ENCODE measurements at places on chromosomes 16 and 17.

DNA sequence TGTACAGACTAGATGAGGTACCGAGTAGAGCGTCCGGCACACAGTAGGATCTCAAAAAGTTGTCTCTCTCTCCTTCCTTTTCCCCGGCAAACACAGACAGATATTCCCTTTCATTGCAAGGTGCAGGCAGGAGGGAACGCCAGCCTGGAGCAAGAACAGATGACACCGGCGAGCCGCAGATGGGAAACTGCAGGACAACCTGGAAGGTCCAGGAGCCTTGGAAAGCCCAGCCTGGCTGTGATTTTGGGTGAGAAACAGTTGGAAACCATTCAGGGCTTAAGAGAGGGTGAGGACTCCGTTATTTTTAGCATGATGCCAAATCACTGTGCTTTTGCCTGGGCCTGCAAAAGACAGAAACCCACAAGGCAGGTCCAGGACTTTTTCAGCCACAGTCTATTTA is 7.3 kb downstream of the CDH11 start:
- DNase-seq, result no peak

DNA sequence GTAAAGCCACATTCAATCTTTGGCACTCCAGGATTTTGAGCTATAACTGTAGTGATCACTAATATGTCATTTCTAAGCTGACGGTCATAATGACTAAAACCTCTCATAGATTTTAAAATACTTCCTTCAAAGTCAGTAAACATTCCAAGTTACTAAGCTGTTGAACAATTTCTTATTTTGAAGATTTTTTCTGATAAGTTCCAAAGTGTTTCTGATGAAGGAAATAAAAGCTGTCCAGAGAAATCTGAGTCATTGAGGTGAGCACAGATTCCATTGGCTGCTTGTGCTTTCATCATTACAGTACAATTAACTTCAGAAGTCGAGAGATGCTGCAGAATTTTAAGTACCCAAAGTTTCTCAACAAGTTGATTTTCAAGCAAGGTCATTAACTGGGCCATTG is 23.9 kb downstream of the NLRC5 start:
- no peak for DNase-seq

GRCh38 chr17:27993723-27994310 is 48.7 kb upstream of the NLK start:
- DNase-seq, result no peak

DNA sequence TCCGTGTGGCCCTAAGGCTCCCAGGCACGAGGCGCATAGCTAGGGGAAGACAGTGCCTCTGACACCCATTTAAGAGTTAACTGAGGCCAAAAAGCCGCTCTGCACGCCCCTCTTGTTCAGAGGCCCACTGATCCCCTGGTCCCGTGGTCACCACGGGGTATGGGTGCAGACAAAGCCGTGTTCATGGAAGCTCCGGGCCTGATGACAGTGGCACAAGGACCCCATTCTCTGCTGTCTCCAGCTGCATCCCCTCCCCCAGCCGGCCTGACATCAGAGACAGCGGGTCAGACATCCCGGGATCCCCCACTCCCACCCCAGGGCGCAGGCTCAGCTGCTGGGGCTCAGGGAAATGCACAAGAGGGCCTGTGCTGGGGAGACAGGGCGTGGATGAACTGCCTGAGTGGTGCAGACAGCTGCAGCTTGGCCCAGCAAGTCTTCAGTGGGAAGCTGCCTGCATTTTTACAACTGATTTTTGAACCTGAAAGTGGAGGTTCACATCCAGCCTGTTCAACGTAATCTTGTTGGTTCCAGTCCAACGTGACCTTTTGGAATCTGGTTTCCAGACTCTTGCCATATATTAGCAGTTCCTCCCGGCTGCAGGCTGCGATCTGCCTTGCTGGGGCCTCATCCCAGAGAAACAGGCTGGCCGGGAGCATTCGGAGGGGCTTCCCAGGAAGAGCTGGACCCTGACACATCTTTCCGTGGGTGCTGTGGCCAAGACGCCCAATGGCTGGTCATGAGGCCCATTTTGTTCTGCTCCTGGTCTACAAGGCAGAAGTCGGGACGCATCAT is 9.7 kb upstream of the BAHCC1 start:
- no peak for DNase-seq

- no peak for DNase-seq
Observed at GRCh38 chr17:41660221-41660711, 28.4 kb upstream of the EIF1 start.

DNA sequence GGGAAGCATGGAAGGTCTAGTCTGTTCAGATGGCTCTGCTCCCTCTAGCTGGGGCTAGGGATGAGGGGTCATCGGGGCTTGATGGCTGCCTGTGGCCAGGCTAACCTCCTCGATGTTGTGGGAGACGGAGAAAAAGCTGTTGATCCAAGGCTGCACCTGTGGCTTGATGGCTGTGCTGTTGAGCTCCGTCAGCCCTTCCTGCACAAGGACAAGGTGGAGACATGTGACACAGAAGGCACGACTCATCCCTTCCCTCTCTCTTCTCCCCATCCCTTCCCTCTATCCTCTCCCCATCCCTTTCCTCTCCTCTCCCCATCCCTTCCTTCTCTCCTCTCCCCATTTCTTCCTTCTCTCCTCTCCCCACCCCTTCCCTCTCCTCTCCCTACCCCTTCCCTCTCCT is 28.2 kb downstream of the FCSK start:
- DNase-seq, result no peak

DNA sequence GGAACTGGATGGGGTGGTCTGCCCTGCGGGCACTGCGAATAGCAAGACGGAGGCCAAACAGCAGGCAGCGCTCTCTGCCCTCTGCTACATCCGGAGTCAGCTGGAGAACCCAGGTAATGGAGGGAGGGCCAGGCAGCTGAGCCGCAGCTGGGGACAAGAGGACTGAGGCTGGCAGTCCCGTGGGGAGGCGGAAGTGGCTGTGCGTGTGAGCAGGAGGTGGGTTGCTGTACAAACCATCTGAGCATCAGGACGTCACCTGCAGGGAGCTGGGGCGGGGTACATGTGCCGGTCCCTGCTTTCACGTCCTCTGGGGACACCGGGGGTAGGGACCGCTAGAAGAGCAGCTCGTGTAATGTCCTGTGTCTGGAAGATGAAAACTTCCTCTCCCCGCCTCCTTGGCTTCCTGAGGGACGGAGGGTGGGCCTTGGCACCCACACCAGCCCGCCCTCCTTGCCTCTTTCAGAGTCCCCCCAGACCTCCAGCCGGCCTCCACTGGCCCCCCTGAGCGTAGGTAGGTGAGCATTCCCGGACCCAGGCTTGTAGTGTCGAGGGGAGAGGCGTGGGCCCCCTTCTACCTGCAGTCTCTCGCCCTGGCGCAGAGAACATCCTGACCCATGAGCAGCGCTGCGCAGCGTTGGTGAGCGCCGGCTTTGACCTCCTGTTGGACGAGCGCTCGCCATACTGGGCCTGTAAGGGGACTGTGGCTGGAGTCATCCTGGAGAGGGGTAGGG is 3.7 kb downstream of the ADAD2 start:
- peak; percentile 50 for DNase-seq

DNA sequence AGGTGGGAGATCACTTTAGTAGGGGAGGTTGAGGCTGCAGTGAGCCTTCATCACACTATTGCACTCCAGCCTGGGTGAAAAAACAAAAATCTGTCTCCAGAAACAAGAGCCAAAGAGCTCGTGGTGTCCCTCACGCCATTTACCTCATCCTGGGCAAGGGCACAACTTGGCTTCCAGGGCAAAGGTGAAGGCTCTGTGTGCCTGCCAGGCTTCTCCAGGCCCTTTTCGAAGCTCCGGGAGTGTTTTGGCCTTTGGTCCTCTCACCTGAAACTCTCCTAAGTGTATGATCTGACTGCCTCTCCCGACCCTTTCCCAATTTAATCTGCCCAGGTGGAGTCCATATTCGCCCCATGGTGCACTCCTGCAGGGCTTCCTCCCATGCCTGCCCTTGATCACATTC is 11.6 kb upstream of the CES3 start:
- no peak for DNase-seq

GRCh38 chr16:30958175-30959079 is 873 bp downstream of the SETD1A start:
- no peak for DNase-seq

GRCh38 chr16:23754594-23755483 is at the start of gene CHP2:
Gene CHP2, plus strand, starts transcription at chr16:23755026. Its CDS starts 24 bp downstream, at chr16:23755050.
- DNase-seq, result no peak

DNA sequence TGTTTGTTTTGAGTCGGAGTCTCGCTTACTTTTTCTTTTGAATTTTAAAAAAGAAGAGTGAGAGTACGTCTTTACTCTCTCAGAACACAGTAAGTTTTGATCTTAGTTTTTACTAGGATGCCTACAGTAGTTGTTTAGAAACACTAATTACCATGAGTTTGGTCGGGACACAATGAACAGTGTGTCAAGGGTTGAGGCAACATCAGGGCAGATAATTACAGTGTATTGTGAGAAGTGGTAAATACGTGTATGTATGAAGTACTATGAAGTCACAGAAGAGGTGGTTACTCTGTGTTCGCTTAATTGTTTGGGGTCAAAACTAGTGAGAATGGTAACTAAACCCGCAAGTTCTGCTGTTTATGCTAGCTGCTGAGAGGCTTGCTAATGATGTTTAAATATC is 18.2 kb downstream of the PAFAH1B1 start:
- no peak for DNase-seq

DNA sequence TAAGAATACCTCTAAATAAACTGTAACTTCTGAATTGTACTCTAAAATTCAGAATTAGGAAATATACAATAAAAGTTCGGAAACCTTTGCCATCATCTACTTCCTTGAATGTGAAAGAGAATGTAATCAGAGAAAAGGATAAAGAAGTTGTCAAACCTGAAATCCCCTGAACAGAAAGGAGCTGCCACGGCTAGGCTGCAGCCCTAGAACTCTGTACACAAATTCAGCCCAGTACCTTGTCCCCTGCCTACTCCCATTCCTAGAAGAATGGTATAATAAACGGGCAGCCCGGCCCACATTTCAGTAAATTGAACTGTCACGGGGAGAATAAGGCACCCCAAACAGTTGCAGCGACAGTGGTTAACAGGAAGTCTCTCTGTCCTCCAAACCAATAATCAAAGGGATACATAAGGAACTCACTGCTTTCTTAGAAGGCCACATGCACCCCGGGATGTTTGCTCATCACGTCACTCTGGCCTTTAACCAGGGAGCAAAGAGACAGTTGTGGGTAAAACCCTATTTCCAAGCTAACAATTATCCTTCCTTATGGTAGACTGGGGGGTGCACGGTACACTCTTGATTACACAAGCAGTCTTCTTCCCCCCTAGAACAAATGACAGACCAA is 24.3 kb upstream of the RFFL start:
- peak; percentile 13 for DNase-seq

- DNase-seq, result no peak
Observed at GRCh38 chr17:73305845-73306836, 5.7 kb downstream of the CDC42EP4 start.

DNA sequence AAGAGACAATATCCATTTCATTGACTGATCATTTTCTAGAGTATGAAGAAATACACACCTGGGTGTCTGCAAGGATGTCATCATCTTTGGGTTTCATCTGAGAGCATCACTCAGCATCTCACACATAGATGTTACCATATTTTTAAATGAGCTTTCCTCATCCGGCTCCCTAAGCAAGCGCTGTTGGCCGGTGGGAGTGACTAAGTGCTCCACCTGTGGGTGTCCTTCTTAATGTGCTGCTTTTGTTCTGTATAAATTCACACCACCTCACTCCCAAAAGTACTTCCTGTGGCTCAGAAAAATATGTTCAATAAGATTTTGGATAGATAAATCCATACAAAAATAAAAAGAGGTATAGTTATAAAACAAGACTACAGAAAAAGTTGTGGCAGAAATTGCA is 7.4 kb downstream of the SSTR2 start:
- DNase-seq, result no peak

DNA sequence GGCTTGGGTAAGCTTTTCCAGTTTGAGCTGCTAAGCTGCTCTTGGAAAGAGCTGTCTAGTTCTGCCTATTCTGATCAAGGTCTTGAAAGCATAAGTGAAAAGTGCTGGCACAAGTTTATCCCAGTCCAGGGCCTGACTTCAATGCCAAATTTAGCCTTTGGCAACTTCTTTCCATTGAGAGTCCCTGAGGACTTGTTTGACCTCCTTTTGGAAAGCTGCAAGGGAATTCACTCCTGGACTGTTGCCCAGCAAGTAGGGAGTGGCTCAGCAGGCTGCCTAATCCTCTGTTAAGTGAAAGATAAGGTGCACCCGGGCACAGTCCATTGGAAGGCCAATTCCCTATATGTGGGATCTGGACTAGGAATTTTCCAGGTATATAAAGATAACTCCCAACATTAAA is 16.0 kb upstream of the TANC2 start:
- DNase-seq, result no peak

DNA sequence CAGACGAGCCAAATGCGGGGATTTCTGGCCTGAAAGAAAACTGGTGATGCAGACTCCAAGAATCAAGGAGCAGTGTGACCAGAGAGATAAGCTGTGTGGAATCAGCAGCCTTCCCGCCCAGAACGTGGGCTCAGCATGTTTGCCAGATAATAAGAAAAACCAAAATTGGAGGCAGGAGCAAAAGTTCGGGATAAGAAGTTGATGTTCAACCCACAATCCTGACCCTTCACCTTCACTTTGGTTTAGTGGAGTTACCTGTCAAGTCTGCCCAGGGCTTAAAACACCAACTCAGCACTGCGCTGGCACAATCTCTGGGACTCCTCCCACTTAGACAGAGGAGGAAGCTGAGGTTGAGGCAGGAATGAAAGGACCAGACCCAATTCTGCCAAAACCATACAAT is 3.1 kb downstream of the SLC43A2 start:
- no peak for DNase-seq

GRCh38 chr17:40248507-40248906 is 29.4 kb downstream of the WIPF2 start:
- DNase-seq, result no peak

GRCh38 chr17:76467809-76468633 is 618 bp downstream of the AANAT start:
- no peak for DNase-seq

DNA sequence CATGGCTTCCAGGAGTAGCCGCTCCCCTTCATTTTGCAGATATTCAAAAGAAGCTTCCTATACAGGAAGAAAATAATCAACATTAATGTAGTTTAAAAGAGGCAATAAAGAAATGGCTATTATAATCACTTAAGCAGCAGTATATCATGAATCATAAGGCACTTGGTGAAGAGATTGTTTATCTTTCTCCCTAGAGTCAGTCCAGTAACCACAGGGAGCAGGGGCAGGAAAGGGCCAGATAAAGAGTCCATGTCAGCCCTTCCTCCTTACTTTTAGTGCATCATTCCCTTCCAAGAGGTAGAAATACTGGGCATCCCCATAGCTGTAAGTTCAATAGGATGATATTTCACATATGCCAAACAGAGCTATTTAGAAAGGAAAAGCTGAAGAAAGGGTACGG is 184.6 kb upstream of the C17orf78 start:
- no peak for DNase-seq

DNA sequence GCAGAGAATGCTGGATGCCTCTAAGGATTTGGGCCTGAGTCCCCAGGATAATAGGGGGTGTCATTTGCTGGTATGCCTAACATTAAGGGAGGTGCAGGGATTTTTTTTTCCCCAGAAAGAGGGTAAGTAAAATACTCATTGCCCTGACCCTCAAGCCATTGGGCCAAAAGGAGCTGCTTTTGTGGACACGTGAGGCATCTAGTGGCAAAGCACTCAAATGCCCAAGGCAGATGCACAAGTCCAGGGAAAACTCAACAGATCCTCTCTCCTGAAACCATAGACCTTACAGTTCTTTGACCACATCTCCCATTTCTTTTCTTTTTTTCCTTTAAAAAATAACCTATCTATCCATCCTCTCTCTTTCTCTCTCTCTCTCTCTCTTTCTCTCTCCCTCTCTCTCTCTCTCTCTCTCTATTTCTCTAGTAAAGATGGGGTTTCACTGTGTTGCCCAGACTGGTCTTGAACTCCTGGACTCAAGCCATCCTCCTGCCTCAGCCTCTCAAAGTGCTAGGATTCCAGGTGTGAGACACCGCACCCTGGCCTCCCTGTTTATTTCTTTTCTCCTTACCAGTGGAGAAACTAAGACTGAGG is 11.8 kb downstream of the IRX5 start:
- DNase-seq, result no peak

All from T-cell (primary cell).